ENCODE measurements at places on chromosomes 13 and 19.

DNA sequence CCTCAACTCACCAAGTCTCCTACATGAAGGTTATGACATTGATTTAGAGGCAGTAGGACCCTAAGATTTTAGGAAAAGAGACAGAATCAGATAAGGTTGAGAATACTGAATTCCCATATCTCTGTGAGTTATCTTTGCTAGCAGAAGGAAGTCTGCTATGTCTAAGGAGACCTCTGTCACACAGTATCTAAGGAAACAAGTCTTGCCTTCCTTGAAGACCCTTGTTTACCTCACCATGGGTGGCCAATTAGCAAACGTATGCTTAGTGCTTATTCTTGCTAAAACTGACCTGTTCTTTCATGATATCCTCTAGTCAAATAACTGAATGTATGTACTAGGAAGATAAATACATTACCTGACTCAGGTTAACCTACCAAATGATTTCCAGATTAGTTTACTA is 855.4 kb upstream of the SLITRK1 start:
- DNase-seq = no peak

- no peak for DNase-seq
Measured at GRCh38 chr13:53847502-53847901, 818.9 kb downstream of the OLFM4 start.

GRCh38 chr13:26300140-26300539 is 46.2 kb downstream of the CDK8 start:
- DNase-seq = peak; percentile 89

DNA sequence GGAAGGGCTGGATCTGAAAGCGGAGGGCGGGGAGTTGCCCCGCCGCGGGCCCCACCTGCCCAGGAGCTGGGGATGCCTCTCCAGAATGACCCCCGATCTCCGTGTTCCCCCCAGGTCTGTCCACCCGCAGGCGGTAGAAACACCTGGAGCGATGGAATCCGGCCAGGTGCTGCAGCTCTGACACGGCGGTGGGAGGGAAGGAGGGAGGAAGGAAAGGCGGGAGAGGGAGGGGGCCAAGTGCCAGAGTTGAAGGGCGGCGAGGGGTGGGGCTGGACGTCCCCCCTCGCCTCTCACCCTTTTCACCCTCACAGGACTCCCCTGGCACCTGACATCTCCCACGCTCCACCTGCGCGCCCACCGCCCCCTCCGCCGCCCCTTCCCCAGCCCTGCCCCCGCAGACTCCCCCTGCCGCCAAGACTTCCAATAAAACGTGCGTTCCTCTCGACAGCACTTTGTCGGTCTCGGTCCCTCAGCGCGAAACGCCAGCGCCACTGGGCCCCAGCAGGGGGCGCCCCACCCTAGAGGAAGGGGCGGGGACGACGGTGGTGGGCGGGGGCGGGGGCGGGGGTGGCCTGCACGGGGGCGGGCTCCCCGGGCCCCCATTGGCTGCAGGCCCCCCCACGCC is 337 bp upstream of the FXYD7 start:
- DNase-seq = peak; percentile 63

- DNase-seq = no peak
Measured at GRCh38 chr13:110242615-110243014, 64.3 kb downstream of the COL4A1 start.

DNA sequence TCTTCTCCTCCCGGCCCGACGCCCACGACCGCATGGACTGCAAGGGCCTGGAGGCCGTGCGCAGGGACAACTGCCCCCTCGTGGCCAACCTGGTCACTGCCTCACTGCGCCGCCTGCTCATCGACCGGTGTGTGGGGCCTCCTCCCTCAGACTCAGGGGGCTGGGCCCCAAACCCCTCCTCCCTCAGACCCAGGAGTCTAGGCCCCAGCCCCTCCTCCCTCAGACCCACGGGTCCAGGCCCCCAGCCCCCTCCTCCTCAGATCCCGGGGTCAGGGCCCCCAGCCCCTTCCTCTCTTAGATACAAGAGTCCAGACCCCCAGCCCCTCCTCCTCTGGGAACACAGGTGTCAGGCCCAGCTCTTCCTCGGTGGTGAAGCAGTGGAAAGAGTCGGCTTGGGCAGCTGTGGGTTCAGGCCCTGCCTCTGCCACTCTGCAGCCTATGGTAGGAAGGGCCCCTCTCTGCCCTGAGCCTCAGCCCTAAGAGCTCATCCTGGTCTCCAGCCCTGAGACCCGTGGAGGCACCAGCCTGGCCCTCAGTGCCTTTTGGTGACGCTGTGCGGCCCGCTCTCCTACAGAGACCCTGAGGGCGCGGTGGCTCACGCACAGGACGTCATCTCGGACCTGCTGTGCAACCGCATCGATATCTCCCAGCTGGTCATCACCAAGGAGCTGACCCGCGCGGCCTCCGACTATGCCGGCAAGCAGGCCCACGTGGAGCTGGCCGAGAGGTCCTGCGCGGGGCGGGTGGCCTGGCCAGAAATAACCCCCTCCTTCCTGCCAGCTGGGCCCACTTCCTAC is 3.7 kb upstream of the SPIB start:
- peak; percentile 42 for DNase-seq
